CD4-positive, alpha-beta T cell treated with Interleukin-2 at 100 ng/mL for 4 hours (primary cell): ENCODE measurements at places on chromosomes 1 and 21.

- DNase-seq = no peak
These were observed at the start of gene KIAA0319L for GRCh38 chr1:35557118-35557610. Gene KIAA0319L, minus strand, starts transcription at chr1:35557403. Its CDS starts 2,912 bp downstream, at chr1:35554491.

DNA sequence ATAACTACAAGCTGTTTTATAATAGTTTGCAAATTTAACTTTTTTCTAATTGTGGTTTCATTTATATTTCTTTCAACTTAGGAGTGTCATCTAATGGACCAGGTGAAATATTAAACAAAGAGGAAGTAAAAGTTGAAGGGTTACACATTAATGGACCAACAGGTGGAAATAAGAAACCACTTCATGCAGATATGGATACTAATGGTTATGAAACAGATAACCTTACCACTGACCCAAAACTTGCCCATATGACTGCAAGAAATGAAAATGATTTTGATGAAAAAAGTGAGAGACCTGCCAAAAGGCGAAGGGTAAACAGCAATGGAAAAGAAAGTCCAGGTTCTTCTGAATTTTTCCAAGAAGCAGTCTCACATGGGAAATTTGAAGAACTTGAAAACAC is 59.7 kb downstream of the MIER1 start:
- DNase-seq = no peak

- no peak for DNase-seq
These were observed 15.8 kb downstream of the BEND5 start for GRCh38 chr1:48760857-48761256.

GRCh38 chr21:31158789-31159581 is 120.7 kb upstream of the KRTAP19-8 start:
- peak; percentile 40 for DNase-seq

GRCh38 chr1:239268007-239268406 is 118.4 kb upstream of the CHRM3 start:
- no peak for DNase-seq

GRCh38 chr1:189212606-189213005 is 1265.1 kb downstream of the BRINP3 start:
- DNase-seq = no peak

- no peak for DNase-seq
These were observed 67.1 kb downstream of the RUNX3 start for GRCh38 chr1:24862775-24863483.

- no peak for DNase-seq
These were observed 177.9 kb downstream of the CDC42BPA start for GRCh38 chr1:227140376-227140775.
